ENCODE measurements at places on chromosomes 7 and 10.

- no peak for DNase-seq
These were observed 55.8 kb downstream of the PTN start for GRCh38 chr7:137287651-137288258.

DNA sequence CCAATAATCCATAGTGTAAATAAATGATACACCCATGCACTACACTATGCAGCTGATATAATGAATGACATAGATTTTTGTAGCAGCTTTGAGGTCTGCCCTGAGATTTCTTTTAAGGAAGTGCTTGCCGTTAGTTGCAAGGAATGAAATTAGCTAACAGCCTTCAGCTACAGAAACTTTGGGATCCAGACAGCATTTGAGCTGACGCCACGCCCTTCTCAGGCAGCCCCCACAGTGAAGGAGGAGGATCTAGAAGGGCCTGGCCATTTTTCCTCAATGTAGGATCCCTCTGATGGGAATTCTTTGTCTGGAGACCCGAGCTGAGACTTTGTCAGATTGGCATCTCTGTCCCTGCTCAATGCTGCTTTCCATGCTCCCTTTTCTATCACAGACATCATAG is 6.1 kb upstream of the PDK4 start:
- no peak for DNase-seq

DNA sequence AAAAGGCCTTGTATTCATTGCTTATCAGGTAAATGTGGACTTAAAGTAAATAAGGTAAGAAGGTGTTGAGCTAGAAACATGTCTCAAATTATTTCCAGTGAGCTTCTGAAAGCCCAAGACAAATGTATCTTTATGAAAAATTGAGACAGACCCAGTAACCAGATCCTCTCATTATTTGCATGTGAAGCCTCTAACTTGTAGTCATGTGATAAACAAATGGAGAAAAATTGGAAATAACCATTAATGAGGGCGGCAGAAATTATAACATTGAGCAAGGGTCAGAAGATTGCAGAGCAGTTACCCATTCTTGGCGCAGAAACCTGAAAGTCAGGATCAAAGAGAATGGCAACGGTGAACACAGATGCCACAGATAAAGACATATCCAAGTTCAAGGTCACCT is at the start of gene TAS2R40:
TSS of gene TAS2R40 (plus strand) at position 301 of the 400 bp plus-strand sequence. CDS start at position 343, 42 bp downstream.
- DNase-seq, result no peak

GRCh38 chr7:25486656-25487055 is 258.4 kb upstream of the NPVF start:
- no peak for DNase-seq

GRCh38 chr7:119905495-119905894 is 367.5 kb upstream of the KCND2 start:
- DNase-seq, result no peak

DNA sequence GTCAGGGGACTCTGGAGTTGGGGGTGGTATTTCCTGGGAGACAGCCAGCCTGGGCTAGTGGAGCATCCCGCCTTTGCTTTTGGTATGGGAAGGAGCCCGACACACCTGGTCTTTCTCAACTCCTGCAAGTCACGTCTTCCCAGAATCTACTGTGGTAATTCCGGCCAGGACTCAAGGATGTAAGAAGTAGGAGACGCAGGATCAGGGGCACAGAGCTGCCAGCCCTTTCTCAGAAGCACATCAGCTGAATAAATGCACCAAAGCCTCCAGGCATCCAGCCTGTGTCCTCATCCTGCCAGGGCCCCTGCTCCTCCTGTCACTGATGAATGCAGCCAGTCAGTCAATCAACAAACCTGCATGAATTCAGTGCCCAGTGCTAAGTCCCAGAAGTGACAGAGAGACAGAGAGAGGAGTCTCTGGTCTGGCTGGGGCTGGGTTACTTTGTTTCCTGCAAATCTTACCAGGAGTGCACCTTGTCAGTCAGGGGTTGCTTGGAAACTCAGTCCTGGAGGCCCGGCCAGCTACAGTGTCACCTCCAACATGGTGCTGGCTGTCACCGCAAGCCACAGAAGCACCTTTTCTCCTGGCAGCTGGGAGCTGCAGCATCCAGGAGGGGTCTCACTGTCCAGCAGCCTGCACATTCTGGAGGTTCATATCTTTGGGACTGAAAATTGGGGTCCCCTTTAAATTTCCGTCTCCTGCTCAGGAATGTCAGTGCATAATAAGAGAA is 101.8 kb downstream of the PTPRE start:
- no peak for DNase-seq

DNA sequence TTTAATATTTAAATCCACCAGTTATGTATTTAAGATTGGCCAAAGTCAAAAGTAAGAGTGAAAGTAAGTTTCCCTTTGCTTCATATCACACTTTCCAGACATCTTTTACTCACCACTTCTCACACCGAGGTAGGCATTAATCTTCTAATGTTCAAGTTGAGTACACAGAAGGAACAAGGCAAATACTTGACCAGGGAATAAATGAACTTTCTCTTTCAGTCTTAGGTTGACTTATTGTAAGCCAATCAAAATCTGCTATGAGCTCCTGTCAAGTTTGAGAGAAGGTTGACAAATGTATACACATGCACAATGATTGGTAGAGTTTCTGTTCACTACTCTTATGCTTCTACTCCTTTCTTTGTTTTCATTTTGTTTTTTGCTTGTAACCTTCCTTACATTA is 842.5 kb downstream of the REEP3 start:
- DNase-seq, result no peak
